ENCODE measurements at places on chromosomes 16 and 17.

DNA sequence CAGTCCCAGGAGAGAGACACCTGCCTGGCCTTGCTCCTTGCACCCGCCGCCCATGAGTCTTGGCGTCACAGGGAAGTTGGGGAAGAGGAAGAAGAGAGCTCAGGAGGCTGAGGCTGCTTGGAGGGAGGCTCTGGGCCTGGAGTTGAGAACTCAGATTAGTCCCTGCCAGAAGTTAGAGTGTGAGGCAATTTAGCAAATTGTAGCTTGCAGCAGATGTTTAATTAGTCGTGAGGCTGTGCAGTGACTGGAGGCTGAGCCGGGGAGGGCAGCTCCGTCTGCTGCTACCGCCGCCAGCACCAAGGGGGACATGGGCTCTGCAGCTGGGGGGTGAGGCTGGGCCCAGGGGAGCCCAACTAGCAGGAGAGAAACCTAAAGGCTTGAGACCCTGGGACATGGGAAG lies 738.3 kb upstream of the EEF2KMT start:
- no peaks in the 10 kb centered on the region for H3K4me1 ChIP-seq
- no peaks in the 10 kb centered on the region for H3K36me3 ChIP-seq
- no peak overlapping the region for H3K27ac ChIP-seq
- H3K4me3 ChIP-seq: no peak overlapping the region
- DNase-seq: no peak
- no peaks in the 10 kb centered on the region for H3K27me3 ChIP-seq

DNA sequence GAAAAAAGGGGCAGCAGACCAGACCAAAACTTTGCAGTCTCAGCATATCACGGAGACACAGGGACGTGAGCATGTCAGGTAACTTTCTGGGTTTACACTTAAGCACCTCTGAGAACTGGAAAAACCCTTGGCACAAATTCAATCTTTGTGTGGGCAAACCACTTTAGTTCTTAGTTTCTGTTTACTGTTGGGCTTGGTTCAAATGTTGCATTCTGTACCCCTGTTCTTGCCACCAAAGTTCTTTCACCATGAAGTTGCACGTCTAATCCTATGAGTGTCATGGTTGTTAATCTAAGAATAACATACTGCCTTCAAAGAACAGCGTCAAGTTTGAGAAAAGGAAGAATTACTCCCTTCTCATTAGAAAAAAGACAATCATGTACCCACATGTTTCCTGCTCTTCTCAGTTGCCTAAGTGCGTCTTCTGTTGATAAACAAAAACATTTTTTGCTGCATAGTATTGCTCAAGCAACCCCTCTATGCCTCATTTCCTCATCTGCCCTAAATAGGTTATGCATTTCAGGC lies 11.6 kb downstream of the KRT33A start:
- no peak for DNase-seq
- peaks cover 5% of the 10 kb centered on the region for H3K27me3 ChIP-seq
- H3K4me3 ChIP-seq: no peak overlapping the region
- H3K27ac ChIP-seq: no peak overlapping the region

- peaks cover 1% of the 10 kb centered on the region for H3K36me3 ChIP-seq
- no peak overlapping the region for H3K4me3 ChIP-seq
- DNase-seq: no peak
- no peaks in the 10 kb centered on the region for H3K27me3 ChIP-seq
Measured at GRCh38 chr16:11329891-11330290, 15.4 kb upstream of the RMI2 start.

GRCh38 chr16:79571065-79571902 lies 29.3 kb downstream of the MAF start:
- peak overlapping the region; percentile 59 for H3K4me3 ChIP-seq
- H3K4me1 ChIP-seq: peaks cover 19% of the 10 kb centered on the region
- H3K36me3 ChIP-seq: no peaks in the 10 kb centered on the region
- DNase-seq: no peak

- no peak overlapping the region for H3K27ac ChIP-seq
- no peak for DNase-seq
Measured at GRCh38 chr17:69907132-69907847, 167.7 kb upstream of the KCNJ16 start.

Data from osteocyte (in vitro differentiated cells).